GM23248 (cell line): ENCODE measurements at places on chromosomes 16 and 17. TPM values are rescaled to one million over a fixed set of nuclear protein-coding genes. Genes with fewer than 3 reads are reported as not detected.
A peak's percentile ranks its signal among the peaks of the same experiment; 100 is the strongest.

GRCh38 chr17:77570565-77570898 is 388.0 kb upstream of the TNRC6C start:
- H3K4me3 ChIP-seq, result no peak overlapping the region
- H3K4me1 ChIP-seq, result peaks cover 7% of the 10 kb centered on the region
- no peak for DNase-seq
- peaks cover 59% of the 10 kb centered on the region for H3K27me3 ChIP-seq

Gene EFCAB3
- total RNA-seq, result not detected in 2 replicates

DNA sequence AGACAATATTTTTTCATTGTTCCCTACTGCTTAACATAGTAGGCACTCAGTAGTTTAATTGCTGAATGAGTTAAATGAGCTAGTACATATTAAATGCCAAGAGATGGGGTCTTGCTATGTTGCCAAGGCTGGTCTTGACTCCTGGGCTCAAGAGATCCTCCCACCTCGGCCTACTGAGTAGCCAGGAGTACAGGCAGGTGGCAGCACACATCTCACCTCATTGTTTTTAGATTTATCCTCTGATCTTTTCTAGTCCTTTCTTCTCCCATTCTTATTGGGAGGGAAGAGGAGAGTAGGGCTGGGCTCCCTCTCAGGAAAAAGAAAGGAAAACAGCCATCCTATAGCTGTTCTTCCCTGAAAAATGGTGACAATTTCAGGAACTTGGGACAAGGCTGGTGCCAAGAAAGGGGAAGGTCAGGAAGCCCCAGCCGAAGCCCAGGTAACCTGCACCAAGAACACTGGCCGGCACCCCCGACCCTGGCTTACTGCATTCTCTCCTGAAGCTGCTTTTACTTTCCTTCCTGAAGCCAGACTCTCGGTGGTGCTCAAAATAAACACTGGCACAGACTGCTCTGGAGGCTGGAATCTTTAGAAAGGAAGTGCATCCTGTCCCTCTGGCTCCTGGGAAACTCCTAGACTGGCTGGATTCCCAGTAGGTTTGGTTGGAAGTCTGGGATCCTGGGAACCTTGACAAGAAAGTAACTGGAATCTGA is 2.7 kb downstream of the TNFAIP1 start:
- peak overlapping the region; percentile 15; the same call in 1 of the 2 replicates for H3K27ac ChIP-seq
- H3K27me3 ChIP-seq, result no peaks in the 10 kb centered on the region
- no peak overlapping the region for H3K4me3 ChIP-seq
- peaks cover 26% of the 10 kb centered on the region for H3K36me3 ChIP-seq
- DNase-seq, result peak; percentile 31

DNA sequence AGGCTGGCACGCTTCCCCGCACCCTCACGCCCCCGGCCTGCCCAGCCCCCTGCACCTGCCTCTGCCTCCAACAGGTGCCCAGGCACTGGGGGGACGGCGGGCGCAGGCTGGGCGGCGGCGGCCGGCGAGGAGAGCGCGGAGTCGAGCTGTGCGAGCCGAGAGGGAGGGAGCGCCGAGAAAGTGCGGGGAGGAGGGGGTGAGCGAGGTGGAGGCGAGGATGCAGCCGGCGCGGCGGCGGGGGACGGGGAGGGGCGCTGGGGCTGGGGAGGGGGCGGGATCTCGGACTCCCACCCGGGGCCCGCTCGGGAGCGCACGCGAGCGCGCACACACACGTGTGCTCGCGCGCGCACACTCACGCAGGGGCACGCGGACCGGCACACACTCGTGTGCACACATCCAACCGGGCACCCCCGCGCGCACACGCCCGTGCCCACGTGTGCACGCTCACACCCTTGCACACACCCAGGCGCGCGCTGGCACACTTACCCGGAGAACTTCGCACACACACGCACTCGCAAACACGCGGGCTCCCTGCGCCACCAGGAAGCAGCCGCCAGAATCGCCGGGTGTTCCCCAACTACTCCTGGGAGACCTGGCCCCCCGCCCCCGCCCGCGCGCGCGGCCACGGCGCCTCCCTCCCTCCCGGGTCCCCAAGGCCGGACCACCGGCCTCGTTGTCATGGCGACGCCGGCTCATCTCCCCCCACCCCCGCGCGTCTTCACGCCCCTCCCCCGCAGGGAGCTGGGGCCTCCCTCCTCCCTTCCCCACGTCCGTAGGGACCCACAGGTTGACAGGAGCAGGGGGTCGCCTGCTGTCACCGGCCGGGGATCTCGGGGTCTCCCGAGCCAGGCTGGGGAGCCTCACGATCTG is at the start of gene DOC2A:
TSS of gene DOC2A (minus strand) at position 184 of the 870 bp plus-strand sequence. CDS start 805 bp downstream, outside the sequence.
- DNase-seq, result peak; percentile 43
- H3K4me1 ChIP-seq, result no peaks in the 10 kb centered on the region
- H3K4me3 ChIP-seq, result peak within 1 kb of the TSS; percentile 50

Gene MPP2
- 5.1 and 13.8 TPM in 2 replicates for total RNA-seq

GRCh38 chr16:12260647-12261262 is 284.2 kb downstream of the SNX29 start:
- no peak overlapping the region for H3K4me3 ChIP-seq
- DNase-seq, result no peak
- no peaks in the 10 kb centered on the region for H3K27me3 ChIP-seq
- H3K36me3 ChIP-seq, result no peaks in the 10 kb centered on the region
- H3K4me1 ChIP-seq, result no peaks in the 10 kb centered on the region

Gene KRTAP2-2
- not detected in 2 replicates for total RNA-seq

Gene P2RX1
- total RNA-seq, result not detected in 2 replicates

GRCh38 chr16:85991856-85992255 is 92.9 kb downstream of the IRF8 start:
- H3K36me3 ChIP-seq, result no peaks in the 10 kb centered on the region
- no peaks in the 10 kb centered on the region for H3K4me1 ChIP-seq
- no peak overlapping the region for H3K27ac ChIP-seq
- peaks cover 96% of the 10 kb centered on the region for H3K27me3 ChIP-seq
- H3K4me3 ChIP-seq, result no peak overlapping the region

Gene HSD17B2
- not detected in 2 replicates for total RNA-seq

DNA sequence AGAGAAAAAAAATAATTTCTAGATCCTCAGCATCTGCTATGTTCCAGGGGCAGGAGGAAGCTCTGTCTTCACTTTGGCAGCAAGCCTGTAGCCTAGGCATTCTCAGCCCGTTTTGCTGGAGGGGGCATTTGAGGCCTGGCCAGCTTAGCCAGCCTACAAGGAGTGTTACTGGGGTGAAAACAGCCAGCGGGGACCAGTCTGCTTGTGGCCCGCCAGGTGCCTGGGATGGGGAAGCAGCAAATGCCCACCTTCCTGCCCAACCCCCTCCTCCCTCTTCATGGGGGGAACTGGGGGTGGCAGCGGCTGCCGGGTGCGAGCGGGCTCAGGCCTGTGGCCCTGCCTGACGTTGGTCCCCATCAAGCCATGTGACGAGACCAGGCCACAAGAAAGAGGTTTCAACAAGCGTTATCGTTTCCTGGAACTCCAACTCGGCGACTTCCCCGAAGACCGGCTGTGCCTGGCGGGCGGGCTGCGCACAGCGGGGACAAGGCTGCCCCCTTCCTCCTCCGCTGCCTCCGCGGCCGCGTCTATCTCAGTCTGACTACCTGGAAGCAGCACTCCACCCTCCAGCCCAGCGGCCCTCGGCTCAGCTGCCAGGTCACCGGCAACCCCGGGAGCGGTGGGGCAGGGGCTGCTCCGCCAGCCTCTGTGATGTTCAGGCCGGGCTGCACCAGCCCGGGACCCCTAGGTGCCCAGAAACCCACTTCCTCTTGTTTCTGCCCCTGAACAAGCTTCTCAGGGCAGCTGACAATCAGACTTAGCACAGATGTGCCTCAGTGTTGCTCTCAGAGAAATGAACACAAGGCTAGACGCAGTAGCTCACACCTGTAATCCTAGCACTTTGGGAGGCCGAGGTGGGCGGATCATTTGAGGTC is 22.9 kb downstream of the SOCS1 start:
- no peak for DNase-seq
- H3K27ac ChIP-seq, result no peak overlapping the region

Gene DOC2A
- total RNA-seq, result not detected in 2 replicates

- no peaks in the 10 kb centered on the region; the same call in 1 of the 2 replicates for H3K27me3 ChIP-seq
- no peak for DNase-seq
- no peaks in the 10 kb centered on the region for H3K36me3 ChIP-seq
Observed at GRCh38 chr17:73750975-73751374, 106.7 kb upstream of the SDK2 start.

- no peak overlapping the region for H3K4me3 ChIP-seq
- no peaks in the 10 kb centered on the region for H3K4me1 ChIP-seq
- H3K27me3 ChIP-seq, result no peaks in the 10 kb centered on the region
Observed at GRCh38 chr16:2840914-2841313, 10.8 kb downstream of the ZG16B start.
